ENCODE measurements at places on chromosomes 4 and X.

- DNase-seq: no peak
Measured at GRCh38 chr4:121050300-121050699, 22.0 kb downstream of the NDNF start.

DNA sequence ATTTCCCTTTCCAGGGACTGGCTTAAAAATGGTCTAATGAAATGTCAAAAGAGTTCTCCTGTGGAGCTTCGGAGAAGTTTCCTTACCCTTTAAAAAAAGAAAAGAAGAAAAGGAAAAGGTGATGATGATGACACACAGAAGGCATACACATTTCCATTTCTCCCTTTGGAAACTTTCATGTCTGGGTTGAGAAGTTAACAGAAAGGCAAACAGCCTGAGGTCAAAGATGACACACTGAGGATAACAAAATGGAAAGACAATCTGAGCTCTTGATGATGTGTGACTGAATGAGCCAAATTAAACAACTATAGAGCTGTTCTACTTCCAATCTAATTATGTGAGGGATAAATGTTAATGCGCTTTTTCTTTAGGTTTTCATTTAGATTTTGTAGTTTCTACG, 32.2 kb downstream of the NFXL1 start:
- no peak for DNase-seq

GRCh38 chr4:123088501-123088900, 166.1 kb upstream of the NUDT6 start:
- no peak for DNase-seq

- DNase-seq: no peak
Measured at GRCh38 chr4:63349674-63350025, 1059.6 kb downstream of the TECRL start.

GRCh38 chr4:3358656-3359055, 65.8 kb downstream of the RGS12 start:
- DNase-seq: no peak

GRCh38 chrX:153530411-153531129, 13.1 kb downstream of the ATP2B3 start:
- no peak for DNase-seq

DNA sequence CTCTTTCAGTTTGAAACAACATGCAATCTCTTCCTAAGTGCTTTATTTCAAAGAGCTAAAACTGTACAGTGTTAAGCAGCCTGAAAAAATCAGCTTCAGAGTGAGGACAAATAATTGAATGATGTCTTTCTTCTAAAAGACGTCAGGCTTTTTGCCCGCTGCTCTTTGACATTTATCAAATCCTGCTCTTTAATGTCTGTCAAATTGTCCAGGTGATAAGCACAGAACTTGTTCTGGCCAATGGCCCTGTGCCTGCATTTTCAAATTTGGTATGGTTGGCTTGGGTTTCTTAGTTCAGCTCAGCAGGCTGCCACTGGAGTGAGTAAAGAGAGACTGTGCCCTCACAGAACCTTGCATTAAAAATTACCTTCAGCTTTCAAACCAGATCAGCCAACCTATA, 712.9 kb upstream of the LCORL start:
- DNase-seq: no peak

DNA sequence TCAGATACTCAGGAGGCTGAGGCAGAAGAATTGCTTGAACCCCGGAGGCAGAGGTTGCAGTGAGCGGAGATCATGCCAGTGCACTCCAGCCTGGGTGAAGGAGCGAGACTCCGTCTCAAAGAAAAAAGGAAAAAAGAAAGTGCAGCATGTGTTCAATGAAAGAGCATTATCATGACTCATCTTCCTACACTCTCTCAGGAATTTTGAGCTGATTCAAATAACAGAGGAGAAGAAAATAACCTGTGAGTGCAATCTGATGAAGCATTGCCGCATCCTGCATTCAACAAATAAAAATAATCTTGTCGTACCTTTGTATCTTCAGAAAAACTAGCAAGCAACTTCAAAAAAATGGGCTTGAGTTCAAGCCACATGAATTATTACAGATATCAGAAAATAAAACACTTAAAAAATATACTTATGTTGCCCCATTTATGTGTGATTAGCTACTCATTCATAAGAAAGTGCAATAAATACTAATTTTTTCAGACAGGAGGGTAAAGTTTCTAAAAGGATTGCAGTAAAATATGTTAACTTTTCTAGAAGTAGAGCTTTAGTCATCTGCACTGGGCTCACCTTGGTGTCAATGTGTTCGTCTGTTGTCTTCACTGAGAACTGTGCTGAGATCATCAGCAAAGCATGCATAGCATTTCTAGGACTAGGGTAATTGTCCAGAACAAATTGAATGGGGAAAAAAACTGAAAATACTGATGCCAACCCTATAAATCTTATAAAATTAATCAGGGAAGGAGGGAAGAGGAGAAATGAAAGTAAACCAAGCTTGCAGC, 90.4 kb upstream of the VCX3B start:
- DNase-seq: no peak

DNA sequence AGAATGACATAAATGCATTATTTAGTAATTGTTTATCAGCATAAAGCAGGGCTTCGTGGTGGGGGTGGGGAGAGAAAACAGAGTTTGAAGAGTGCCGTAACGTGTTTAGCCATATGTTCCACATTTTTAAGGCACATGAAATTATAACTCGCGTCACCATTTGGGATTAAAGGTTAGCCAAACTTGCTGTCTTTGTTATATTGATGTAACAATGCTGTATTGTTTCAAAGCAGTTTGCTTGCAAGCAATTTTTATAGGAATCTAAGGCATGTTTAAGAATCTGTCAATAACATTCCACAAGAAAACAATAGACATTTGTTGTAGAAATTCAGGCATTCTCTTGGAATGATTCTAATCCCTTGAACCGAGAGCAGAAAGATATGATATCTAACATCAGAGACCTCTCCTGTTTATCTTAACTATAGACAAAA, 78.3 kb downstream of the CLDN22 start:
- no peak for DNase-seq

DNA sequence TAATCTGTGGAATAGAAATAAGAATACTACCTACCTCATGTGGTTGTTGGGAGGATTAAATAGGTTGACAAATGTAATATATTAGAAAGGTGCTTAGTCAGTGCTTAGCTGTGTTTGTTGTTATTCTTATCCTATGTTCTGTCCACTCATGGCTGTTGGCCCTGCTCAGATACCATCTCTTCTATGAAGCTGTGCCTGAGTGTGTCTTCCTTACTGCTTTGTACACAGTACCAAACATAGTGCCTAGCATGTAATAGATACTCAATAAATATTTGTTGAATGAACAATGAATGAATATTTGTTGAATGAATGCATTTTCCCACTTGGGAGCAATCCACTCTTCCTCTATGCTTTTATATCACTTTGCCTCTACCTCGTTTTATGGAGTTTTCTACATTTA, 57.2 kb downstream of the NHS start:
- no peak for DNase-seq

DNA sequence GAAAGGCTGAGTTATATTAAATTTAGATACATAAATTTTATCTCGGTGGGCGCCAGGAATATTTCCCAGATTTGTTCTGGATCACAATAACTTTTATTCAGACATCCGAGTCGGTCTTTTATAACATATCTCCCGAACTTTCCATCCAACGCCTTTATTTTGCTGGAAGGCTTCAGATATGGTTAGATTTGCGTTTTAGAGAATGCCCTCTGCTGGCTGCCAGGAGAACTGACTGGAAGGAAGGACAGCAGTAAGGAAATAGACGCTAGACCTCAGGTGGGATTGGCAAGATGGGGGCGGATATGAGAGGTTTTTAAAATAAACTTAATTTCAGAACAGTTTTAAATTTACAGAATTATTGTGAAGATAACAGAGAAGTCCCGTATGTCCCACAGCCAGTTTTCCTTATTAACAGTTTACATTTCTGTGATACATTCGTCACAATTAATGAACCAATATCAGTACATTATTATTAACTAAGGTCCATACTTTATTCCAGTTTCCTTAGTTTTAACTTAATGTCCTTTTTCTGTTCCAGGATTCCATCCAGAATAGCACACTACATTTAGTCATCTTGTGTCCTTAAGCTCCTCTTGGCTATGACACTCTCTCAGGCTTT, 4.6 kb upstream of the KANTR start:
- peak; percentile 34 for DNase-seq

GRCh38 chr4:76226418-76226817, 12.8 kb upstream of the SCARB2 start:
- DNase-seq: no peak

DNA sequence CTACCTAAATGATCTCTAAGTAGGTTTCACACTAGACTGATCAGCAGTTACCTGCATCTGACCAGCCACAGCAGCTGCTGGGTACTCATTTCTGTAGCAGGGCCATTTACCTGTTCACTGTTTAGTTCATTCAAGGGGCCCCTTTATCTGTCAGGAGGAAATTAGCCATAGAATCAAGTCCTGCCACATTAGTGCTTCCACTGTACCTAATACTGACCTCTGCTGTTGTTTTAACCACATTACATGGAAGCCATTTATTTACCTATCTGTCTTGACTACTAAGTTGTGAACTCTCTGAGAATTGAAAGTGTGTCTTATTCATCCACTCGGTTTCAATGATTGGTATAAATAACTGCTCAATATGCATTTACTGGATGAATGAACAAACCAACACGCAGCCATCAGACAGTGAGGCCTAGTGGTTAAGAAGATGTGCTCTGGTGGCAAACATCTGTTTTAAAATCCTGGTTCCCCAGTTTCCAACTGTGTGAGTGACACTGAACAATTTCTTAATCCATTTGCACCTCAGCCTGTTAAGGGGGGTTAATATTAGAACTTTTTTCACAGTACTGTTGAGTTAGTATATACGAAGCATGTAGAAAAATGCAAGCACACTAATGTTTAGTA, 30.0 kb upstream of the ANXA5 start:
- DNase-seq: peak; percentile 61

DNA sequence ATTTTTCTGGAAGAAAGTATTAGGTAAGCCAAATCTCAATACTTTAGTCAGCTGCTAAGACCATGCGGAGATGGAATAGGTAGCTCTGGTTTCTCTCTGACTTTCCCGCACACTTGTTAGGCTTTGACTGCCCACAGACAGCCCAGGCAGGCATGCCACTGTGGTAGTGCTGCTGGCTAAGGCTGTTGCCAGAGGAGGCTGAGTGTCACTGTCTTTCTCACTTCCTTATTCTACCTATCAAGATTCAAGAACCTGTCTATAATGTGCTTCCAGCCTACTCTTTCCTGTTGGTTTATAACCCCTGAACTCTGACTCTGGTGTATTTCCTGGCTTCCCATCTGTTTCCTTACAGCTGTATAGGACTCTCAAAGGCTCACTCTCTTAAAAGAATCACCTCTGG, 81.8 kb upstream of the TRPC5 start:
- DNase-seq: no peak

- DNase-seq: no peak
Measured at GRCh38 chrX:131918839-131919238, 104.3 kb upstream of the STK26 start.

GRCh38 chrX:19291086-19291485, 52.6 kb upstream of the PDHA1 start:
- no peak for DNase-seq

- DNase-seq: no peak
Measured at GRCh38 chrX:2581296-2581695, 80.5 kb upstream of the DHRSX start.

Data from HCT116 (cell line).